Stimulated activated CD8-positive, alpha-beta memory T cell treated with anti-CD3 and anti-CD28 coated beads, Interleukin-4, amount 100 ng/mL, for 24 hours (primary cell): ENCODE measurements at places on chromosomes 16 and 17.

- no peak for DNase-seq
These were observed 14.6 kb upstream of the SPHK1 start for GRCh38 chr17:76369804-76370203.

- DNase-seq = no peak
These were observed 8.0 kb downstream of the TAX1BP3 start for GRCh38 chr17:3660311-3660891.

- no peak for DNase-seq
These were observed 15.8 kb downstream of the C16orf46 start for GRCh38 chr16:81061307-81061640.

DNA sequence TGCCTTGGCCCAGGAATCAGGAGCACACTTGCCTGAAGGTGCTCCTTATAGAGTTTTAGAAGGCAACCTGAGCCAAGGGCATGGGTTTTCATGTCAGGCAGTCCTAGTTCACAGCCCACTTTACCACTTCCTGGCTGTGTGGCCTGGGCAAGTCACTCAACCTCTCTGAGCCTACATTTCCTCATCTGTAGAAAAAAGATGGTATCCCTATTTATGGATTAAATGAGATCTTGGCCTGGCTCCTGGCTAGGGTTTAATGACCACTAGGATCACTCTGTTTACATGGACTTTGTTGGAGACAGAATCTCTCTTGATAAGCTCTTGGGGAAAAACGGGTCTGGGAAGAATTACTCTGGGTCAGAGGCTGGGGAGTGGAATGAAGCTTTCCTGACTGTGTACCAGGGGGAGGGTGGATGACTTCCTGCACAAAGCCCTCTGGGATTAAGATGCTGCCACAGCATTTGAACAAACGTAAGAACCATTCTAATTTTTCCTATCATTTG is 2.3 kb downstream of the MT2A start:
- no peak for DNase-seq

- DNase-seq = no peak
These were observed 32.1 kb upstream of the NLK start for GRCh38 chr17:28010406-28010805.

DNA sequence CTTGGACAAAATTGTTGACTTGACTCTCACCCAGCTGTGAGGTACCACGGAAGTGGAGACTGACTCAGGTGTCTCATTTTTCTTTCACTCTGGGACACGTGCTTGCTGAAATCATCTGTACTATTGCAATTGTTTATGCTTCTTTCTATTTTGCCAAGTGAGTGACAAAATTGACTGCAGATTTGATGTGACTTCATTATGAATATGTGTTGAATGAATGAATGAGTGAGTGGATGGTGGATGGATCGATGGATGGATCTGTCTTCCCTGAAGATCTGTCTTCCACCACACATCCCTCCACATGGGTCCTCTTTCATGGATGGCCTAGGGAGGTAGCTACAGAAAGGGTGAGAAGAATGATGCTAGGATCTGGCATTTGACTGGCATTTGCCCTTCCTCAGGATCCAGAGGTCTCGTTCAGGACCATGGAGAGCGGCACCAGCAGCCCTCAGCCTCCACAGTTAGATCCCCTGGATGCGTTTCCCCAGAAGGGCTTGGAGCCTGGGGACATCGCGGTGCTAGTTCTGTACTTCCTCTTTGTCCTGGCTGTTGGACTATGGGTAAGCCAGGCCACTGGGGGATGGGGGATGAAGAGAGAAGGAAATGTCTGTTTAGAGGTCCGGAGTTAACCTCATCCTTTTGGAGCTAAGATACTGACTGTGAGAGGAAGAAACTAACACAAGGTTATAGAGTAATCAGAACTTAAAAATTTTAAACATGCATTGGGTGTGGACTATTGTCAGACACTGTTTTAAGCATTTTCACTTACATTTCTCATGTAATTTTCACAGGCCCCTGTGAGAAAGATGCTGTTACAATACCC is 12.7 kb downstream of the SLC5A11 start:
- DNase-seq = peak; percentile 19

DNA sequence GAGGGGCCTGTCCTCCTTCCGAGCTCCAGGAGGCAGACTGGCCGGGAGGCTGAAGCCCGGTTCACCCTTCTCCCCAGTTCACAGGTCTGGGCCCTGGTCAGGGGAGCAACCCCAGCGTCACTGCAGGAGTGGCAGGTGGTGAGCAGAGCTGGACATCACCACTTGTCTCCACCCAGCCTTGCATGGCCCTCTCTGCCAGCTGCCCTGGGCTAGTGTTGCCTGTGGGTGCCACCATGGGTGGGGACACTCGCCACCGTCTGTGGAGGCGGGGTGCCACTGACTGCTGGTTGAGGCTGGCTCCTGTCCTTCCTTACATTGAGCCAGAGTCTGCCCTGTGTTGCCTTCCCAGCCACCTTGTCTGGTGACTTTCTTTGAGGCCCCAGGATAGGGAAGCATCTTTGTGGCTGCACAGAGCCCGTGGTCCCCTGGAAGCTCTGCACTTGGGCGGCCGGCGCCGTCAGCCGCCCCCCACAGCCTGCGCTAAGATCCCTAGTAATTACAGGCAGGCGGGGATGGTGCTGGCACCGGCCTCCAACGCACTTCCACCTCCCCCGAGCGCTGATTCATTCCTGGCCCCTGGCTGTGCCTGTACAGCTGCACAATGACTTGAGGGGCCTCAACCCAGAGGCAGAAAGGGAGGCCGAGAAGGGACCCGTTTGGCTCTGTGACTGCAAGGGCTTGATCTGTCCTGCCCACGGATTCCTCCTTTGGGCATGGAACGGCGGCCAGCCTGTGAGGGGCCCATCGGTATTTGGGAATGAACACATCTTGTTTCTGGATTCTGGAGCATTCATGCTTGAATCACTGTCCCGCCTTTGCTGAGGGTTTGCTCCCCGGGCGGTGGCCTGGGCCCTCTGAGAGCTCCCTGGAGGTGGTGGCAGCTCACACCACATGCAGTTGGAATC is 5.2 kb downstream of the BAIAP2 start:
- DNase-seq = no peak

GRCh38 chr16:10045291-10045775 is 136.9 kb downstream of the GRIN2A start:
- DNase-seq = no peak

DNA sequence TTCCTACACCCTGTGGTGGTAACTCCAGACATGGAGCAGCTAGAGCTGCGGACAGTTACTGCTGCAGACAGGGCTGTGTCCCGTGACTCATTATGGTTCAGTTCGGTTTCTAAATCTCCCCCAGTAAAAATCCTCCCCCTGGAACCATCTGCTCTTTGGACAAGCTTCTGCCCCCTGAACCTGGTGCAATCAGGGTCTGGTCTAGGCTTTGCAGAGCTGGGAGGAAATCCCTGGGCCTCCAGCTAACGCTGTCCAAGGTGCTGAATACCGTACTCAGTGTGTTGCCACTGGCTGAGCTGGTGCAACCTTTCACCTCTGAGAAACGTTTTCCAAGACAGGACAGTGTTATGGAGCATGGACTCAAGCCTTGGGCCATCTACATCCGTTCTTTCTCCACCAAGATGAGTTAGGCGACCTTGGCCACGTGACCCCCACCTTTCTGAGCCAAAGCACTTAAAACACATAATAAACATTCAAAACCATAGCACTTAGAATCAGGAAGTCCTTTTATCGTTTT is 142.0 kb downstream of the CPPED1 start:
- DNase-seq = no peak

DNA sequence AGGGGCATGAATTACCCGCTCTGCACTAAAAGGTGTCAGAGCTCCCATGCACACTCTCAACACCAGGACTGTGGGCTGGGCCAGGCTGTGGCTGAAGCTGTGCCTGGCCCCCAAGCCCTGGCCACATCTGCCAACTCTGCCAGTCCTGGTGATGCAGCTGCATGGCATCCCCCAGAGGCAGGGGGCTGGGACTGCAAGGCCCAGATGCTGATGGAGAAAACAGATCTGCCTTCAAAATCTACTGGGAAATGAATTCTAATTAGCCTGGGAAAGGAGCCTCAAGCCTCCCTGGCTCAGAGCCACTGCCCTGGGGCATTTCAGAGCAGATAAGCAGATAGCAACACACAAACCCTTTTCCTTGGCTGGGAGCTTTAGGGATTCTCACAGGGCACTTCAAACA is 3.4 kb downstream of the CHST6 start:
- DNase-seq = no peak

DNA sequence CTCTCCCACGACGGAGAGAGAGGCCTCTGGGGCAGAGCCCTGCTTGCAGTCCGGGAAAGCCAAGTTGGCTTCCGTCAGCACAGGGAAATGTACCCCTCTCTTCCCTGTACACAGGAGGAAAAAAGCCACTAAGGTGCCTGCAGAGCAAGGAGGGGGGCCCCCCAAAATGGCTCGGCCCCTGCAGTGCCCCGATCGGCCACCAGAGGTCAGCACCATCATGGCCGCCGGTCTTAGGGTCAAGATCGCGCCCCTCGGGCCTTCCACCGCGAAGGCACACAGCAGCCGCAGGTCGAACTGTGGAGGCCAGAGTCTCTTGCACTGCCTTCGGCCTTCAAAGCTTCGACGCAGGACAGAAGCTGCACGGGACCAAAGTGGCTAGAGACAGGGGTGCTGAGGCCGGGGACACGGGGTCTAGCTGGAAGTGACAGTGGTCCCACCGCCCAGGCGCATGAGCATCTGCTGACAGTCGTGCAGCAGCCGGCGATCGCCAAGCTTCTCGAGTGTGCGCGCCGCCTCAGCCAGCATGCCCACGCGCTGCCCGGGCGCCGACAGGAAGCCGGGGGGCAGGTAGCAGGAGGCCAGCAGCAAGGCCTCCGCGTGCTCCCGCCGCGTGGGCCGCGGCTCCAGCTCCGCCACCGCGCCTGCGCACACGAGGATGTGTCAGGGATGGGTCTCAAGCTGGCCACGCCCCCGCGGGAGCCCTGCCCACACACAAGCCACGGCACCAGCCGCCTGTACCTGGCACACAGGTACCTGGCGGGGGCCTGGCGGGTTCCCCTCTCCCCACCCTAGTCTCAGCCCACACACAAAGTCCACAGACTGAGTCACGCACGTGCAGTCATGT is 24.4 kb downstream of the SREBF1 start:
- peak; percentile 53 for DNase-seq

- no peak for DNase-seq
These were observed 45.2 kb upstream of the NUDT7 start for GRCh38 chr16:77677129-77677528.

- DNase-seq = no peak
These were observed 432.6 kb downstream of the HAPSTR1 start for GRCh38 chr16:9523994-9524393.

GRCh38 chr16:87947356-87948118 is 3.7 kb upstream of the BANP start:
- DNase-seq = no peak

GRCh38 chr17:4896332-4897197 is 2.8 kb upstream of the C17orf107 start:
- DNase-seq = no peak

DNA sequence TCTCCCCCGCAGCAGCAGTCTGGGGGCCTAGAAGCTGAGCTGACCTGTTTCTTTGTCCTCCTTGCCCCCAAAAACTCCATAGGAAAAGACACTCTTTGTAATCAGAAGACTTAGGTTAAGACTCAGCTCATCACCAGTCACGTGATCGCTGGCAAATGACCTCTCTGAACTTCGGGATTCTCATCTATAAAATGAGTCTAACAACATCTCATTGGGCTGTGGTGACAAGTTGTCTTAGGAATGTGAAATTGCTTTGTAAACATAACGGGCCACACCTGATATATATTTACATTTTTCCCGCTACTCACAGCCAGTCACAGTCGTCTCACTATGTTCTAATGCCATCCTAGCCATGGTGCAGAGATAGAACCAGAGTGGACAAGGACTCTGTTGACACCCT is 86.0 kb upstream of the LHX1 start:
- DNase-seq = no peak

- no peak for DNase-seq
These were observed 14.7 kb downstream of the LRRC75A start for GRCh38 chr17:16477255-16477654.

- no peak for DNase-seq
These were observed 101.5 kb upstream of the CNTNAP4 start for GRCh38 chr16:76175718-76176117.

DNA sequence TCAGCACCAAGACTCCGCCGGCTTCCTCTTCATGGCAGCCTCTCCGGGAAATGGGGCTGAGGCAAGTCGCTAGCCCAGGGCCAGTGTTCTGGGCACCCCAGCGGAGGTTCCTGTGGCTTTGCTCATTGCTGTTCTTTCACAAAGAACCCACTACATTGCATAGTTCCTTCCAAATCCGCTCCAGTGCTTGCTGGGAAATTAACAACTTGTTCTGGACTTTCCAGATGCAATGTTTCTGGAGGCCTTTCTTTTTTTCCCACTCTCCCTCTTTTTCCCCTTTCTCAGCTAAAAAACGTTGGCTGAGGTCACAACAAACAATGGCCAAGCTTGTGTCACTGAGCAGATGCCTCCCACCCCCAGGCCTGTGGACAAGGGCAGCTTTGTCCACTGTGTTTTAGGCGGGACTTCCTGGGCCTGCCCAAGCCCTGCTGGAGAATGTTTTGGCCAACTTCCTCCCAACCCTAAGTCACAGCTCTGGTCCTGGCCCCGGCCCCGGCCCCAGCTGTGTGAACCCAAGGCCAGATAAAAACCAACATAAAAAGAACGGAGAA is 131.5 kb upstream of the RCVRN start:
- DNase-seq = no peak

DNA sequence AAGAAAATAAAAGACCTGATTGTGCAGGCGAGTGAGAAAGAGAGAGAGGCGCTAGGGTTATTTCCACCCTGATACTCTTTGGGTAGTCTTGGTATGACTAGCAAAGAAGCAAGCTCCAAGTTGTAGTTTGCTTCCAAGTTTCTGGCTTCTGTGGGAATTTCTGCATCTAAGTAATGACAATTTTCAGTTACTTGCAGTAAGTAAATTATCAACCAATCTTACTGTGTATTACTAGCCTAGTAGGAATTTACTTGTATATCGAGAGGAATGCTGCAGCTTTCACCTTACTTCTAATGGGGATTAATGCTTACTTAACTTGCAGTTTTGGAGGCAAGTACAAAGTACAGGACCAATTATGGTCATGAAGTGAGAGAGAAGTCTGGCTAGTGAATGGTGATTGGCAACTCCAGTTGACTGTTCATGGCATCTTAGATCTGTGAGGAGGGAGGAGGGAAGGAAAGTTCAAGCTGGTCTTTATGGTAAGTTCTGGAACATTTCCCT is 31.9 kb downstream of the TENT4B start:
- no peak for DNase-seq

- no peak for DNase-seq
These were observed 524.8 kb downstream of the TOX3 start for GRCh38 chr16:52022177-52022576.

- DNase-seq = no peak
These were observed 53.6 kb downstream of the CDH11 start for GRCh38 chr16:65068151-65068740.

GRCh38 chr16:54080524-54081008 is 206.0 kb downstream of the IRX3 start:
- DNase-seq = no peak

GRCh38 chr17:75178453-75178852 is 4.3 kb downstream of the SUMO2 start:
- DNase-seq = no peak

DNA sequence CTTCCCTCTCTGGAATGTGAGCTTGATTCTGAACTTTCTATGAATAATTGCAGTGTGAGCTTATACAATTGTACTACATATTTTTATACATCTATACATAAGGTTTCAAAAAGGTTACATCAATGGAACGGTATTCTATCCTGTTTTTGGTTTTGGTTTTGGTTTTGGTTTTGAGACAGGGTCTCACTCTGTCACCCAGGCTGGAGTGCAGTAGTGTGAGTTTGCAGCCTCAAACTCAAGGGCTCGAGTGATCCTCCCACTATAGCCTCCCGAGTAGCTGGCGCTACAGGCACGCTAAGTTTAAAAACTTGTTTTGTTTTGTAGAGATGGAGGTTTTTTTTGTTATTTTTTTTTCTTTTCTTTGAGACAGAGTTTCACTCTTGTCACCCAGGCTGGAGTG is 1.1 kb downstream of the CTRB1 start:
- DNase-seq = no peak
